ENCODE measurements at places on chromosomes 11 and 22.

DNA sequence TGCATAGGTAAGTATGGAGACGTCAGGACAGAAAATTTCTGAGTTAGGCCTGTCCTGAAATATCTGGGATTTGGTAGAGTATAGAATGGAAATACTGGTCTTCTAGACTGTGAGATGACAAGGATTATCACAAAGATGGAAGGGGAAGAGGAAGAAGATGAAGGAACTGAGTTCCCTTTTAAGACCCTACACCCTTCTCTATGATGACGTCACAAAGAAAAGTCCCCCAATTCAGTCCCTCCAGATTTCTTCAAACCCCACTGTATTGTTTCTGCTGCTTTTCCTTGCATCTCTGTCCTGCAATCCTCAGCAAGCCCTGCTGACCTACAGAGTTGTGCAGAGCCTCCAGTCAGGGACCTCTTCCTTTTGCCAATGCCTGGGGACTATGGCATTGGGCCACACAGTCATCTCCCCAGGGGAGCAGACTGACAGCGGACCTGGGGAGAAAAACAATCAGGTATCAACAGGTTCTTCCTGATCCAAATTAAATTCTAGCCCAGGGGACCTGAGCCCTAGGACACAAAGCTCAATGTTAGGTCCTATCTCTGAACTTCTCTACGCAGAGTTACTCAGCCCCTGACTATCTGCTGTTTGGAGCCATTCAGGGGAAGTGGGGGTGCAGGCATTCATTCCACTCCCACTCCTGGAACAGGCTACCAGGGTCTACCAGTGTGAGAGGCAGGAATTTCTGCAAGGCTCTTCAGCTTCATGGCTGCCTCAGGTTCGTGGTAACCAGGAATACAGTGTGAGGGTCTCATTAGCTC lies 49.2 kb upstream of the POU2AF1 start:
- no peak for DNase-seq

DNA sequence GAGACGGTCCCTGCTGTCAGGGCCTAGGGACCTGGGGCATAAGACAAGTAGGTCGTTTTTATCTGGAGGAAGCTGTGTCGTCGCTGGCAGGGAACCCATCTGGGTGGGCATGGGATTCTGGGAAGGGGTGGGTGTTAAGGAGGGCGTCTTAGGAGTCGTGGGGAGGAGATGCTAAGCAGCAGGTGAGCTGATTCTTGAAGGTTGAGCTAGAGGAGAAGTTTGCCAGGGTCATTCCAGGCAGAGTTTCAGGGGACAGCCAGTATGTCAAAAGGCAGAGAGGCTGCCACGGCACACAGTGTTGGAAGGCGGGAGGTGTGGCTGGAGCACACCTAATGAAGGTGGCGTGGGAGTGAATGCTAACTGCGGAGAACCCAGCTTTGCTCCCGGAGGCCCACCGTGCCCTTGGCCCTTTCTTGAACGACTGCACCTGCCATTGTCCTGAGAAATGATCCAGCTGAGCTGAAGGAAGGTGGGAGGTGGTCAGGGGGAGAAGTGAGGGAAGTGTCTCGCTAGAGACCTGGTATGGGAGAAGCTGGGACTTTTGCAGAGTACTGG lies 1.3 kb downstream of the FAM118A start:
- DNase-seq: no peak

- no peak for DNase-seq
These were observed 129.7 kb downstream of the NCAM1 start for GRCh38 chr11:113090716-113091480.

DNA sequence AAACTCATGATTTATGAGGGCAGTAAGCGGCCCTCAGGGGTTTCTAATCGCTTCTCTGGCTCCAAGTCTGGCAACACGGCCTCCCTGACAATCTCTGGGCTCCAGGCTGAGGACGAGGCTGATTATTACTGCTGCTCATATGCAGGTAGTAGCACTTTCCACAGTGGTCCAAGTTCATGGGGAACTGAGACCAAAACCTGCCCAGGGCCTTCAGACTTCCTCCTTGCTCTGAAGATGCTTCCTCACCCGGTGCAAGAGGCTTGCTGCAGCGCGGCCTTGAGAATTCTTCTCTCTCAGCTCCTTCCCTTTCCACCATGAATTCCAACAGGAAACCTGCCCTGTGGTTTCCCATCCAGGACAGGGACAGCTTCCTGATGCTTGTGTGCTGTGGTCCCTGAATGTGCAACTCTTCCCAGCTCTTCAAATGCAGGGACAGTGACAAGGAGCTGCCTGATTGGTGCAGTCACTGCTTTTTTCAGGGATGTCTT lies 53.9 kb downstream of the GGTLC2 start:
- DNase-seq: no peak

Data from HS-5 (cell line).